ENCODE measurements at places on chromosomes 13 and 19.

DNA sequence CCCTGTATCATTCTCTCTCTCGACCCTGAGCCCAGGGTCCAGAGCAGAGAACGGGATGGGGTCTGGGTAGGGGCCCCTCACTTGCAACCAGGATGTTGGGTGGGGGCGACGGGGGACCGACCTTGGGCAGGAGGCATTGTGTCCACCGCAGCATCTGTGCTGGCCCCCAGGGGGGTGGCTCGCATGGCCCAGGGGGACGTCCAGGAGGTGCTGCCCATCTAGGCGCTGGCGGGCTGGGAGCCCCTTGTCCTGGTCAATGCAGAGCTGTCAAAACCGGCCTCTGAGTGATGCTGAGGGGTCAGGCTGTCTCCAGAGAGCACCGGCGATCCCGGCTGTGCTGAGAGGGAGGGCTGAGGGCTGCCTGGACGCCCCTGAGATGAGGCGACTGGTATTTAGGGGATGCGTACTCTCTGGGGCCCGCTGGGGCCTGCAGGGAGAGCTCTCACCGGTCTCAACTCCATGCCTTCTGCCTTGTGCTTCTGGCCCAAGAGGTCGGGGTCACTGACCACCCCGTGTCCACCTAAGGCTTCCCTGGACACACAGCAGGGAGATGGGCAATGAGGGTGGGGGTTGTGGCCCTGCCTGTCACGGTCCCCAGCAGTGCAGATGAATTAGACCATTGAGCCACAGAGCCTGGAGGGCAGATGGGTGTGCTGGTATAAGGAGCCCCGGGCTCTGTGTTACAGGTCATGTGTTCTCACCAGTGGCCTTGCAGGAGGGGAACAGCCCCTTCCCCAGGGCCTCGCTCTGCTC is 8.6 kb downstream of the RPS9 start:
- no peak for DNase-seq

- peak; percentile 14 for DNase-seq
Observed at GRCh38 chr19:11699931-11700794, 38.6 kb downstream of the ZNF823 start.

DNA sequence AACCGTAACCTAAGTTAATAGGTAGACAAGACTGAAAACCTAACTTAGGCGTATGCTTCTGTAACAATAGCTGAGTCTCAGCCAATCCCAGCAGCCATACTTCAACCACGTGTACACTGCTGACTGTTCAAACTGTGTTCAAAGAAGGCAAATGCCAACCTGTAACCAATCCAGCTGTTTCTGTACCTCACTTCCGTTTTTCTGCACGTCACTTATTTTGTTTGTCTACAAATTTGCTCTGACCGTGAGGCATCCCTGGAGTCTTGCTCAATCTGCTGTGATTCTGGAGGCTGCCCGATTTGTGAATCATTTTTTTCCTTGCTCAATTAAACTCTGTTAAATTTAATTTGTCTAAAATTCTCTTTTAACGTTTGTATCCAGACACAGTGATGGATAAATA is 59.2 kb downstream of the EDNRB start:
- DNase-seq: peak; percentile 21

- peak; percentile 97 for DNase-seq
Observed at GRCh38 chr19:48646001-48646721, at the start of gene CA11. Gene CA11, minus strand, starts transcription at chr19:48646187. Its CDS starts 555 bp downstream, at chr19:48645632.

DNA sequence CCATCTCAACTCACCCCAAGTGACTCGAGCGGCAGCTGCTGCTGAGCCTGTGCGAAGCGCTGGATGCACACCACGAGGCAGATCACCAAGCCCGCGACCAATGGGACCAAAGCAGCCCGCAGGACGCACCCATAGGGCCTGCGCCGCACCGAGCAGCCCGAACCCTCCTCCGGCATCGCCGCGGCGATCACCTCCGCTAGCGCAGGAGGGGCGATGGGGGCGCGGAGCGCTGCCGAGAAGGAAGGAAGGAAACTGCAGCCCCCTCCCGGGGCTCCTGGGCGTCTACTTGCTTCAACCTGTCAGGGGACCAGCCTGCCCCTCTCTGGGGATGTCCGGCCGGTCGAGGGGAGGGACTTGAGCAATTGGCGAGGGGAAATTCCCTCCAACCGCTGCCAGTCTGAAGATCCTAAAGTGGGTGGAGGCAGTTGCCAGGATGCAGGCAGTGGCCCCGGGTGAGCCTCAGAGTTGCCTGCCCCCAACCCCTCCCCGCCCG is at the start of gene CD70:
Gene CD70, minus strand, starts transcription at position 324 of the 493 bp plus-strand sequence. Its CDS starts 148 bp downstream, at position 176.
- DNase-seq: peak; percentile 55

DNA sequence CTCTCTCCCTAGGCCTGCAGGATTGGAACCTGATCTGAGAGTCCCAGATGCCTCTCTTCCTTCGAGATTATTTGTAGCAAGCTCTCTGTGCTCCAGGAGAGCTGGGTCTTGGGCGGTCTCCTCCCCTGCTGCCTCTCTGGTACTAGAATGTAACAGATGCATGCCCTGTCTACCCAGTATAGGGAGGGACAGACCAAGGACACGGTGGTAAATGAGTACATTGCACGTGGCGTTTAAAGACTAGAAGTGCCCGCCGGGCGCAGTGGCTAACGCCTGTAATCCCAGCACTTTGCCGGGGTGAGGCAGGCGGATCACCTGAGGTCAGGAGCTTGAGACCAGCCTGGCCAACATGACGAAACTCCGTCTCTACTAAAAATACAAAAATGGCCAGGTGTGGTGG is 11.7 kb downstream of the SLC27A1 start:
- no peak for DNase-seq

- DNase-seq: no peak
Observed at GRCh38 chr19:46629546-46630025, 4.7 kb upstream of the PTGIR start.

DNA sequence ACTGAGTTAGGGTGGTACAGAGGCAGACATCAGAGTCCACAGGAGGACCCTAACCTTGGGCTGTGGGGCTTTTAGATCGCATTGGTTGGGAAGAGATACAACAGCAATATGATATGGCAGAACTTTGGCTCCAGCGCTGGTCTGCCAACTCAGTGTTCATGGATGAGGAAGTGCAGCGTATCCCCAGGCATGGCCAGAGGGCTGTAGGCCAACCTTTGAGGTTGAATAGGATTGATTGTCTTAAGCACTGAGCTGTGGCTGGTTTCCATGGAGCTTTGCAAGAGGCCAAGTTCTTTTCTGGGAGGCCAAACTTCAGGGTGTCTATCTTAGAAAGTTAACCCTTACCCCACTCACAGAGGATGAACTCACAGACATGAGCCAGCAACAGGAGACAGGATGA is 144.1 kb upstream of the TMTC4 start:
- no peak for DNase-seq

DNA sequence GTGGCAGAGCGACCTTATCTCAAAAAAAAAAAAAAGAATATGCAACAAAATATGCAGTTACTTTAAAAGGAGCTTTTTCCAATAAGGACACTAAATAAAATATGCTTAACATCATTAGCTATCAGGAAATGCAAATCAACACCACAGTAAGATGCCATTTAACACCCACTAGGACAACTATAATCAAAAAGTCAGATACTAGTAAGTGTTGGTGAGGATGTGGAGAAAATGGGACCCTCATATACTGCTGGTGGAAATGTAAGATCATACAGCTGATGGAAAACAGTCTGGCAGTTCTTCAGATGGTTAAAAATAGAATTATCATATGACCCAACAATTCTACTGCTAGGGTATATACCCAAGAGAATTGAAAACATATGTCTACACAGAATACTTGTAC is 24.5 kb upstream of the AKT2 start:
- DNase-seq: no peak

- DNase-seq: no peak
Observed at GRCh38 chr19:43466793-43467192, 1.4 kb upstream of the LYPD3 start.

DNA sequence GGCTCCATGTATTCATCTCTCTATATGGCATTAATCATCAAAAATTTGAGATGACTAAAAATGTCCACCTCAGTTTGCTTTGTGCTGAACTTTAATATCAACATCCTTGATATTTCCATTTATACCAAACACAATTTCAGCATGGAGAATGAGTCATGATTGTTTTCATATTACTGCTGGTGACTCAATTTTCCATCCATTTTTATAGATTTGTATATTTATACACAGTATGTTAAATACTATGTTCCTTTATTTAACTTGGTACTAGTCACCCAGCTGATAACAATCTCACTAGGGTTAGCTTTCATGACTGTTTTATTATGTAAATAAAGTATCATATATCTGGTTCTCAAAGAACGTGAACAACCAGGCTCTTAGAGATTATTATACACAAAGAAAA is 1255.1 kb downstream of the SLITRK1 start:
- DNase-seq: no peak

DNA sequence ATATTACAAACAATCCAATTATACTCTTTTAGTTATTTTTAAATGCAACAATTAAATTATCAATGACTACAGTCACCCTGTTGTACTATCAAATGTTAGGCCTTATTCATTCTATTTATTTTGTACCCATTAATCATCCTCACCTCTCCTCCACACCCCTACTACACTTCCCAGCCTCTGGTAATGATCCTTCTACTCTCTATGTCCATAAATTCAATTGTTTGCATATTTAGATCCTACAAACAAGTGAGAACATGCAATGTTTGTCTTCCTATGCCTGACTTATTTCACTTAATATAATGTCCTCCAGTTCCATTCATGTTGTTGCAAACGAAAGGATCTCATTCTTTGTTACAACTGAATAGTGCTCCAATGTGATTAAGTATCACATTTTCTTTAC is 1414.6 kb downstream of the SLITRK1 start:
- DNase-seq: no peak

- no peak for DNase-seq
Observed at GRCh38 chr19:15457701-15458484, 6.5 kb downstream of the RASAL3 start.

DNA sequence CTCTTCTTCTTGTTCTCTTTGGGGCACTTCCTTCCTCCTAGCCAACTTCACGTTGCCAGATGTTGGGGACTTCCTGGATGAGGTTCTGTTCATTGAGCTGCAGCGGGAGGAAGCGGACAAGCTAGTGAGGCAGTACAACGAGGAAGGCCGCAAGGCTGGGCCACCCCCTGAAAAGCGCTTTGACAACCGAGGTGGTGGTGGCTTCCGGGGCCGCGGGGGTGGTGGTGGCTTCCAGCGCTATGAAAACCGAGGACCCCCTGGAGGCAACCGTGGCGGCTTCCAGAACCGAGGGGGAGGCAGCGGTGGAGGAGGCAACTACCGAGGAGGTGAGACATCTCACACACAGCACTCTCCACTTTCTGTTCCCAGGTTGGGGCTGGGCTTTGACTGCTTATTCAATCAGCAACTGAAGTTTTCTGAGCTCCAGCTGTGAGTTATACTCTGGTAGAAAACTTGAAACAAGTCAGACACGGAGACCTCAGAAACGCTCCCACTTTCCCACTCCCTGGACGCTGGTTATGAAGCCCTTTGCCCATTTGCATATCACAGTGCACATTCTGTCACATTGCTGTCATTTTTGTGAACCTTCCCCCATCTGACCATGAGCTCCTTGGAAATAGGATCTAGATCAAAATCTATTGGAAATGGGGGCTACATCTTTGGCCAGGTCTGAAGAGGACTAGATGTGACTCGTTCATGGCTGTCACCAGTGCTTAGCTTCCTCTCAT is 7.2 kb upstream of the CCDC97 start:
- DNase-seq: no peak

- DNase-seq: peak; percentile 68
Observed at GRCh38 chr19:50649433-50650391, at the start of gene C19orf81. Gene C19orf81, plus strand, starts transcription at chr19:50649445. Its CDS starts 0 bp downstream, at chr19:50649445.

DNA sequence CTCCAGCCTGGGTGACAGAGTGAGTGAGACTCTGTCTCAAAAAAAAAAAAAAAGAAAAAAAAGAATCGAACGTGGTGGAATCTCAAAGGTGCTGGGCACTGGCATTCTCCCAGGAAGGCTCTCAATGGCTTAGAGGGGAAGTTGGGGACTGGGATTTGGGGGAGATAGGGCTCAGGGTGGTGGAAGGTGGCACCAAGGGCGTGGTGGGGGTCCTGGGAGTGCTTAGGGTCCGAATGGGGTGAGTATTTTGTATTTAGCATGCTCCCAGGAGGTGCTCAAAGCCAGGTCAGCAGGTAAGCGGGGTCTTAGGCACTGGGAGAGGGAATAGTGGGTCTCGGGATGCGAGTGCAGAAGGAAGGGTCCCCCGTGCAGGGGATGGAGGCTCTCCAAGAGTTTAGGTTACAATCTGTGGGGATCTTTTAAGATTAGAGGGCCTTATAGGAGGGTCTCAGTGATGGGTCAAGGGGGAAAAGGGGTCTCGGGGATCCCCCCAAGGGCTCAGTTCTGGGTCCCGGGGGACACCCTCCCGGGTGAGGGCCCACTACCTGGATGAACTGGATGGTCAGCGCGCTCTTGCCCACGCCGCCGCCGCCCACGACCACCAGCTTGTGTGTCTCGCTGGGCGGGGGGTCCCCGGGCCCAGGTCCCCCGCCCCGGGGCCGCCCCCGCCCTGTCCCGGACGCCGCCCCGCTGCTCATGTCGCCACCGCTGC is 386 bp downstream of the RRAS start:
- no peak for DNase-seq

- no peak for DNase-seq
Observed at GRCh38 chr13:24292481-24292880, 16.9 kb upstream of the C1QTNF9 start.

DNA sequence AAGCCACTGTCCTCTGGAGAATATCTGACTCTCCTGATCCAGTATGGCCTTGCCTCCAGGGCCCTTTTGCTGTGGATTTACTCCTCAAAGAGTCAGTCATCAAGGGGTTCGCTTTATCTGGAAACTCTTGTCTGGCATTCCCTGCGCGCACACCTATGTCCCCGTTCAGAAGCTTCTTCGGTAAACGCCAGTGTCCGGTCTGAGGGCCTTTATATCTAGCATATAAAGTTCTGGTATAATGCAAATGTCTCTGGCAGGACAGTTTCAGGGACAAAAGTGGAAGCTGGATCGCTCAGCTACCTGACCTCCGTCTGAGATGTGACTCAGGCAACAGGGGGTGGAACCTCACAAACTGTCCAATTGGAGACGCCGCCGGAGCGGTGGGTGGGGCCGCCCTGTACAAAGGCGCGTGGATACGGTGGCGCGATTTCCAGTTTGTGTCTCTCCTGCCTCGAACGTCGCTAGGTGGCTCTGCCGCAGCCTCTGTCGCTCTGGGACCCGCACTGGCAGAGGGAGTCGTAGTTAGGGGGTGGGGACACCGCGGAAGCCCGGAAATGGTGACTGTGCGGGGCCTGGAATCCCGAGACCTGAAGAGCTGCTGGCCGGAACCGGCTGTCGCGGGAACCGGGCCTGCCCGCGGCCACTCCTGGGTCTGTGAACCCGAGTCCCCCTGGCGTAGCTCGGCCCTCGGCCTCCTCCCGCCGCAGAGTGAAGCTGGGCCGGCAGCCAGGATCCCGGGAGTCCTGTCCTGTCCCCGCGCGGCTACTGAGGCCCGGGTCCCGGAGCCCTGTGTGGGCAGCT is 10.6 kb upstream of the ZNF709 start:
- peak; percentile 42 for DNase-seq

DNA sequence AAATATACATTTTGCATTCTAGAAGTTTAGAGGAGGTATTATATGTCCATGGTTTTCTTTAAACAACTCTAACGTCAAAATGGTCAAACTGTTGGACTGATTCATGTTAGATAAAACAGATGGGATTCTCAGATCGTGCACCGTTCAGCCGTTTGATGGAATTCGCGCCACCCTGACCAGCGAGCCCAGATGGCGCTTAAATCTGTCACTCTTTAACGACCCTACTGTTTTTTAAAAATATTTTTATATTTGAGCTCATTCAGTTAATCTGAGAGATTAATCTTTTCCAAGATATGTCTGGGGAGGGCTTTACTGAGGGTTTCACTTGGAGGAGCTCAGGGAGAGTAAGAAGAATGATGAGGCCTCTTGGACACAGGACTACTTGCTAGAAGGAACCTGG is 164.4 kb downstream of the TM9SF2 start:
- DNase-seq: no peak

GRCh38 chr19:13526552-13526951 is 20.3 kb upstream of the CACNA1A start:
- no peak for DNase-seq

GRCh38 chr19:18118420-18119012 is 20.9 kb downstream of the MAST3 start:
- no peak for DNase-seq

All from A549 (cell line).